ENCODE measurements at places on chromosomes 2 and 18. TPM values are rescaled to one million over a fixed set of nuclear protein-coding genes. Genes with fewer than 3 reads are reported as not detected.

VAMP5 gene
- total RNA-seq = not detected

SLC14A1 gene
- not detected for total RNA-seq

LOXHD1 gene
- not detected for total RNA-seq

MPP4 gene
- 0.06 TPM for total RNA-seq

GLS gene
- 105 TPM for total RNA-seq

FOXI3 gene
- 0.03 TPM for total RNA-seq

ACKR3 gene
- total RNA-seq = 7.7 TPM

RAX gene
- total RNA-seq = not detected

OSGEPL1 gene
- 4.7 TPM for total RNA-seq

FRZB gene
- 0.09 TPM for total RNA-seq

SNRNP27 gene
- total RNA-seq = 69.3 TPM

SLC9A4 gene
- total RNA-seq = not detected

PARD3B gene
- total RNA-seq = 0.52 TPM

LIMS1 gene
- 70.3 TPM for total RNA-seq

SH3RF3 gene
- 0.61 TPM for total RNA-seq

POTEI gene
- total RNA-seq = not detected

COLEC11 gene
- total RNA-seq = 0.76 TPM

LAMA3 gene
- total RNA-seq = 45.2 TPM

TIMM21 gene
- total RNA-seq = 59.6 TPM

MAP3K20 gene
- total RNA-seq = 36.2 TPM

MOGAT1 gene
- not detected for total RNA-seq

POTEC gene
- not detected for total RNA-seq

FSHR gene
- not detected for total RNA-seq

NXPH2 gene
- not detected for total RNA-seq

MEIS1 gene
- 2.4 TPM for total RNA-seq

TGFA gene
- total RNA-seq = 8.2 TPM

ZSWIM2 gene
- not detected for total RNA-seq

SCN9A gene
- total RNA-seq = 2.2 TPM

FAHD2B gene
- 10.6 TPM for total RNA-seq

FOXD4L1 gene
- total RNA-seq = 0.09 TPM

LBX2 gene
- 2.7 TPM for total RNA-seq

COBLL1 gene
- 5.4 TPM for total RNA-seq

WBP1 gene
- total RNA-seq = 77.7 TPM

RGPD3 gene
- total RNA-seq = 0.16 TPM
